HAP-1 (cell line): ENCODE measurements at places on chromosomes 3 and 15.

DNA sequence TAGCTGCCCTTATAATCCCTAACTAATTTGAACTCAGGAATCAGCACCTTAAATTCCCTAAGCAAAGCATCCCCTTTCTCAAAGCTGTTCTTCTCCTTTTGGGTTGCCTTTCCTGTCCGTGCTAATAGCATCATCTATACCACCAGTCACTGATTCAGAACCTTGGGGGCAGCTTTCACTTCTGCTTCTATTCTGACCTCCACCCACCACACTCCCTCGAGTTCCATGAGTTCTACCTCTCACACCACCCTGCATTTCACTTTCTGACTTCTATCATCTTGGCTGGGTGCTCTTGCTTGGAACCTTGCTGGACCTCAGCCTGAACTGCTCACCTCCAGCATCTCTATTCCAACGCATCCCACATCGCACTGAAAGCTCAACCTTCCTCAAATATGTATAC is 55.4 kb upstream of the KCNMB2 start:
- no peak for DNase-seq

DNA sequence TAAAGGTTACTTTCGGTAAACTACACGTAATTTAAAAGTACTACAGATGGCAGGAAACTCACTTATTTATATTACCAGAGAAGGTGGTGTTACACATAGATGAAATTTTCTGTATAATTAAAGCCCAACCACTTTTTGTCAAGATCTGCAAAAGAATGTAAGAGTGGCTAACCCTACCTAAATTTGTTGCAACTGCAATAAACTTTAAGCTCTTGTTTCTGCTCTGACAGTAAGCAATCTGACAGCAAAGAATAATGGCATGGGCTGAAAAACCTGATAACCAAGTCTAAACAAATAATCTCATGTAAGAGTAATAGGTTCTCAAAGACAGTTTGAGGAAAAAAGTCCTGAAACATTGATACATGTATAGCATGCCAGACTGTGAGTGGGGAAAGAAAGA is 897.3 kb downstream of the TUSC7 start:
- no peak for DNase-seq

GRCh38 chr3:14491396-14492190 is 48.5 kb downstream of the GRIP2 start:
- DNase-seq = no peak

DNA sequence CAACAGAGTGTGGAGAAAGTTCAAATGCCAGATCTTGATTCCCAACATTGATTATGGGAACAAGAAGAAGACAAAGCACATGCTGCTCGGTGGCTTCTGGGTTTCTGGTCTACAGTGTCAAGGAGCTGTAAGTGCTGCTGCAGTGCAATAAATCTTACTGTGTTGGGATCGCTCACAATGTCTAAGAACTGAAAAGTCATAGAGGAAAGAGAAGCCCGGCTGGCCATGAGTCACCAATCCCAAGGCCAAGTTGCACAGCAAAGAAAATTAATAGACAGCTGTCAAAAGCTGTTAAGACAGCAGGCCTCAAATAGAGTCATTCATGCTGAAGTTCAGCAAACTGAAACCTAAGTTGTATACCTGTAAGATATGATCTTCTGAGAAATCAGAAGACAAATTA is 33.2 kb upstream of the SPPL2A start:
- no peak for DNase-seq

DNA sequence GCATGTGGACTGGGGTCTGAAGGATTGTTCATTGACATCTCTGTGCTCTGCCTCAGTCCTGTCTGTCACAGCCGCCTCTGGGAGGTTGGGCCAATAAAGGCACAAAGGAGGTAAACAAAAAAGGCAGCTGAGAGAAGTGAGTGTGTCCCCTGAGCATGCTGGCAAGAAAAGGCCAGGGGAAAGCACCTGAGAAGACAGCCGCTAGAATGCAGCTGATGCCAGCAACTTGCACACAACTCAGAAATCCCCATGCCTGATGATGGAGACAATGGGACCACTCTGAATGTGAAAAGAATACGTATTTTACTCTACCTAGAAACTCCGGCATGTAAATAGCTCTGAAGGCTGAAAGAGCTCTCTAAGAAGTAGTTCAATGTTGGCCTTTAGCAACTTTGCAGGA is 118.7 kb downstream of the KCNH8 start:
- peak; percentile 22 for DNase-seq

DNA sequence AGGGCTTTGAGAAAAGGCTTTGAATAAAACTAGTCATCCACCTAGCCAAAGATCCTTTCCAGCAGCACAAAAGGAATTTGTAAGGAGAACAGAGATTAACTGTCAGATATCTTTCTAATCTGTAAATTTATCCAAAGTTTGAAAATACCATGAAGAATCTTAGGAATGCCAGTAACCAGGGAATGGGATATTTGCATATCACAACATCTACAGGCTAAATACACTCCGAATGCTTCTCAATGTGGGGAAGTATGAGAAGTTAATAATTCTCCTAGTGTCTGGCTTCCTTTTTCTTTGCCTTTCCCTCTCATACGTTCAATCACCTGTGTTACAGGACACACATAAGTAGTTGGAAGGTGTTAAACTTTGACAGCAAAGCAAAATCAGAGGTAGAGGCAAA is 7.8 kb downstream of the ANAPC13 start:
- peak; percentile 97 for DNase-seq

GRCh38 chr3:10783360-10784351 is 32.4 kb upstream of the SLC6A11 start:
- peak; percentile 58 for DNase-seq

- DNase-seq = no peak
These were observed 3.3 kb upstream of the CD96 start for GRCh38 chr3:111538681-111539083.

GRCh38 chr3:48553886-48554845 is 2.4 kb downstream of the PFKFB4 start:
- DNase-seq = no peak

GRCh38 chr3:171371354-171371753 is 88.9 kb downstream of the TNIK start:
- DNase-seq = no peak

GRCh38 chr3:108202080-108202479 is 20.1 kb downstream of the IFT57 start:
- DNase-seq = no peak

DNA sequence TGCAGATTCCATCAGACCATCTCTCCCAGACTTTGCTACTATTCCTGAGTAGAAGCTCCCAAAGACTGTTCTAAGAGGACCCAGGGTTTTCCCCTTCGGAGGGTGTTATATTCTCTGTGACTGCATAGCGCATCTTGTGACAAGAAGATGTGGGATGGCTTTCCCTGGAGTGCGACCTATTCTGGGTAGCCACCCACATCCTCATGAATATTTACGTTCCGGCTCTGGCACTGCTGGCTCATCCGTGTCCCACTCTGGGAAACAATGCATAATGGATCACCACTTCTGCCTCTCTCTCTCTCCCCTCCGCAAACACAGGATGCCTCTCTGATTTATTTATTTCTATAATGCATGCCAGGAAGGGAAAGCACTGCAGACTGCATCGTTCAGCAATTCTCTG is 166.1 kb downstream of the PYDC2 start:
- no peak for DNase-seq

GRCh38 chr15:71577071-71577470 is 233.3 kb upstream of the NR2E3 start:
- no peak for DNase-seq

- DNase-seq = no peak
These were observed 157.7 kb upstream of the PROK2 start for GRCh38 chr3:71942432-71943187.

GRCh38 chr15:74802862-74803447 is 9.7 kb upstream of the LMAN1L start:
- DNase-seq = no peak

DNA sequence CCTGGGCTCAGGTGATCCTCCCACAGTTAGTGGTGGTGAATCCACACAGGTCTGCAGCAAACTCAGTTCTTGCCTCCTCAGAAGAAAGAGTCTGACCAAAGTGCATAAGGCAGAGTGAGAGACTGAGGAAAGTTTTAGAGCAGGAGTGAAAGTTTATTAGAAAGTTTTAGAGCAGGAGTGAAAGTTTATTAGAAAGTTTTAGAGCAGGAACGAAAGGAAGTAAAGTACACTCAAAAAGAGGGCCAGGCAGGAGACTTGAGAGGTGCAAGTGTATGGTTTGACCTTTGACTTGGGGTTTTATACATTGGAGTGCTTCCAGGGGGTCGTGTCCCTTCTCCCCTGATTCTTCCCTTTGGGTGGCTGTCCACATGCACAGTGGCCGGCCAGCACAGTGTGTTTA is 84.2 kb downstream of the LSM3 start:
- DNase-seq = no peak

- no peak for DNase-seq
These were observed 177.5 kb downstream of the OXSM start for GRCh38 chr3:25967385-25967784.

GRCh38 chr3:160286231-160286630 is 61.0 kb downstream of the C3orf80 start:
- DNase-seq = no peak
